NCI-H187 (cell line): ENCODE measurements at places on chromosomes 16 and 17.

- DNase-seq: no peak
These were observed 75.9 kb upstream of the PMFBP1 start for GRCh38 chr16:72247821-72248253.

GRCh38 chr16:71467810-71468209 lies 5.8 kb upstream of the ZNF23 start:
- DNase-seq: no peak

- no peak for DNase-seq
These were observed 107.6 kb downstream of the BANP start for GRCh38 chr16:88058817-88059216.

DNA sequence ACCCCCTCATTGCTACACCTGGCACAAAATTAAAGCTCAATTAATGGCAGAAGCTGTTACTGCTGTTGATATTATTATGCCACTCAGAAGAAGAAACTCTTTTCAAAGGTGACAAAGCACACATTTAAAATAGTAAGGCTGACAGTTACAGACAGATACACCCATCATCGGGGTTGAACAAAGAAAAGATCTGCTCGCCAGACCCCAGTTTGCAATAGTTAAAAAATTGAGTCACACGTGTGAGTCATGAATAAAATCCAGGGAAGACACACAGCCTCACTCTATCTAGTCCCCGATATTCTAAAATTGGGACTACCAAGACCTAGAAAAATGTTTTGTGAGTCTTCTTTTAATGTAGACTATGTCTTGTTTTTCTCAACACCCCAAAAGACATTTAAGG lies 330.0 kb upstream of the SOX9 start:
- no peak for DNase-seq

- DNase-seq: no peak
These were observed 20.6 kb downstream of the HS3ST3B1 start for GRCh38 chr17:14321476-14321949.

GRCh38 chr16:69831212-69832123 lies 69.3 kb downstream of the WWP2 start:
- no peak for DNase-seq

GRCh38 chr16:73125850-73126524 lies 78.1 kb upstream of the ZFHX3 start:
- DNase-seq: no peak

- DNase-seq: no peak
These were observed 72.9 kb downstream of the IL21R start for GRCh38 chr16:27474921-27475320.

- DNase-seq: no peak
These were observed 14.6 kb downstream of the ANKRD40 start for GRCh38 chr17:50693036-50693682.

DNA sequence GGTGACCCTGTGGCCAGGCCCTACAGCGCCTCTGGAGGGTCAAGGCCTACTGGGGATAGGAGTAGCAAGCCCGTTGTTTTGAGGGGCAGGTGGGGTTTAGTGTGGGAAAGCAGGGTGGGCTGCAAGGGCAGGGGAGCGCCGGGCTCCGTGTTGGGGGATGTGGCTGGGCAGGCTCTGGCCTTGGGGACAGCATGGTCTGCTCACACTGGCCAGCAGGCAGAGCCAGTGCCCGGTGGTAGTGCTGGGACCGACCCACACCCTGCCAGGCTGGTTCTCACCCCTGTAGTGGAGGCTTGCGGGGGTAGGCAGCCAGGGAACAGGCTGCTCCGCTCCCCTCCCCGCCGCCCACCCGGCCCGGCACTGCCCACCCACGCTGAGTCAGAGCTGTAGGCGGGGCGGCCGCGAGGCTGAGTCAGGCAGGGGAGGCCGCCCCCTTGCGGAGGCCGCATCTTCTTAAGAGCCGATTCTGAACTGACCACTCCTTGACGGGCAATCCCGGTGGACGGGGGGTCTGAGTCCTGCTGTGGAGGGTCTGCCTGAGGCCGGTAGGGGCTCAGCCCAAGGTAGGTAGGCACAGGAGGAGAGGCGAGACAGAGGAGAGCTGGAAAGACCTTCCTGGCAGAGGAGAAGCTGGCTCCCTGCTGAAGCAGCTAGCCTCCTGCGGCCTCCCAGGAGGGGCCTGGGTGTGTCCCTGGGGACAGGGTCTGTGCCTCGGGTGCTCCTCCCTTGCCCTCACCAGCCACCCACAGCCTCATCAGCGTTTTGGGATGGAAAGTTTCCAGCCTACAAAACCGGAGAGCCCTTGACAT lies 62.4 kb downstream of the BAIAP2 start:
- no peak for DNase-seq

DNA sequence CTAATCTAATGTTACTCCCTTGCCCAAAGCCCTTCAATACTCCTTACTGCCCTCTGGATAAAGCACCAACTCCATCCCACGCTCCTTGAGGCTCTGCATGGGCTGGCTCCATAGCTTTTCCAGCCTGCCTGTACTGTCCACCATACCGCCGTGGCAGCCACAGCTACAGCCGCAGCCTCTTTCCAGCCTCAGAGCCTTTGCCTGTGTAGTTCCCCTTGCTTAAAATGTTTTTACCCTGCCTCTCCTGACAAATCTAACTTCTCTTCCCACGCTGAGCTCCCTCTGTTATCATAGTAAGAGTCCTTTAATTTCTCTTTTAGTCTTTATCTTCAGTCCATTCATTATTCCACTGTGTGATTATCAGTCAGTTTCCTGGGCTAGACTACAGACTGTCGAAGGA lies 22.0 kb downstream of the TEX14 start:
- no peak for DNase-seq

DNA sequence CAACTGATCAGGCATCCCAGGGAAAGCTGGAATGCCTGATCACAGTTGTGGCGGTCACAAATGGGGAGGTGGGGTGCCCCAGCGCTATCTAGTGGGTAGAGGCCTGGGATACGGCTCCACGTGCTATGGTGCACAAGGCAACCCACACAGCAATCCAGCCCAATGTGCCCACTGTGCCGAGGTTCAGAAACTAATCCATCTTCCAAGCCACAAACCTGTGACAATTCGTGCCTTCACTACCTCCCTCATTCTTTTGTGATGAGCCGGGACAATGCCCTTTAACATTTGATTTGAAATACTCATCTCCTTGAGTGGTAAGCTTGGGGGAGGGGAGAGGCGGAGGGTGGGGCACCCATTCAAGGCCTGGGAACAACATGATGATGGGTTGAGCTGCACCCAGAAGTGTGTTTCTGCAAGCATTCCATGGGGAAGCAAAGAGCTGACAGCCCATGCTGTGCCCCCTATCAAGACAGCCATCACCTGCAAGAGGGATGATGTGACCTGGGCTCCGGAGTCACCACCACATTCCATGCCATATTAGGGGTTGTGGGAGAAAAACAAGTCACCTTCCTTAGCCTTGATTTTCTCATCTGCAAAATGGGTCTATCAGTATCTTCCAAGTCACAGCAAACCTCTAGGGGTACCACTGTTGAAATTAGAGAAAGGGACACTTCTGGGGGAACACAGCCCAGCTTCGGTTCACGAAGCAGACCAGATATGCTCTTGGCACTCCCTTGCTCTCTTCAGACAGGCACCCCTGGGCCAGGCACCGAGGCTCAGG lies 3.7 kb downstream of the ELOB start:
- DNase-seq: no peak

DNA sequence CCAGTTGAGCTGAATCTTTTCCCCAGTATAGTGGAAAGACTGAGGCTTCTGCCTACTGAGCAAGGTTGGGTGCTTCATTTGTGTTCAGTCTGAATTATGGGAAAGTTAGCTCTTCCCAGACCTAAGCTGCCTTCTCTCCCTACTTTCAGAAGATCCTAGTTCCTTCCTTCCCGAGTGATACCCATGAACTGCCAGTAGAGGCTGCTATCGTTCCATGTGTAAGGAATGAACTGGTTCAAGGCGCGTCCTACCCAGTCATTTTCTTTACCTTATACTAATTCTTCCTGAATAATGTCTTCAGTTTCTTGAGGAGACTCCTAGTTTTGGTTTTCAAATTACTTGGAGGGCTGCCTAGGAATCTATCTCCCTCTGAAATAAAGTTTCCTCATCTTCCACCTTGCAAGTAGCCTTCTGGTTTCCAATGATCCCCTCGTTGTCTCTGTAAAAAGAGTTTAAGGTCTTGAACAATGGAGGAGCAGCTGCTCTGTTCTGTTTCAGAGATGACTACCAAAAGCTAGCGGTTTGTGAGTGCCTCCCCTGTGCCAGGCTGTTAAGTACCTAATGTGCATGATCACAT lies 934 bp upstream of the AOC2 start:
- DNase-seq: no peak
